CD8-positive, alpha-beta memory T cell (primary cell): ENCODE measurements at places on chromosomes 2 and 18.

GRCh38 chr2:134717286-134718022 lies 1.3 kb downstream of the TMEM163 start:
- no peak for DNase-seq

DNA sequence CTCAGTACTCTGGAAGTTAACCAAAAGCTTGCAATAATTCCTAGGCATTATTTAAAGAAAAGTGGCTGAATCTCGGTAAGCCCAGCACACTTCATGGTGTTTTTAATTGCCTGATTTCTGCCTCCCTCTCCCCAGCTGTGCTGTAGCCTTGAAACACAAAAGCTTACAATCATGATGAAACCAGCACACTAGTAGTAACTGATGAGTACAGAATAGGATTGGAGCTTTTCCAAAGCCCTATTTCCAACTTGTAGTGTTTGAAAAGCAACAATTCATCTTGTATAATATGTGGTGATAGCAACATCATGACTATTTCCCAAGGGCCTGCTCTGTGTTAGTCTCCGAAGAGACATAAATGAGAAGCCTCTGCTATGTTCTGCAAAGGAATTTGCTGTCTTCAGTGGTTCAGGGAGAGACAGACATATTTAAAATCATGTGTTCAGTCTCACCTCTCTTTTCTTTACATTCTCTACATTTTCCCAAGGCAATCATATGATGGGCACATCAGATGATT lies 1015.0 kb downstream of the BCL11A start:
- no peak for DNase-seq

GRCh38 chr2:215843579-215843978 lies 169.8 kb downstream of the MREG start:
- DNase-seq = no peak

GRCh38 chr2:37671816-37672103 lies 318 bp upstream of the CDC42EP3 start:
- no peak for DNase-seq

DNA sequence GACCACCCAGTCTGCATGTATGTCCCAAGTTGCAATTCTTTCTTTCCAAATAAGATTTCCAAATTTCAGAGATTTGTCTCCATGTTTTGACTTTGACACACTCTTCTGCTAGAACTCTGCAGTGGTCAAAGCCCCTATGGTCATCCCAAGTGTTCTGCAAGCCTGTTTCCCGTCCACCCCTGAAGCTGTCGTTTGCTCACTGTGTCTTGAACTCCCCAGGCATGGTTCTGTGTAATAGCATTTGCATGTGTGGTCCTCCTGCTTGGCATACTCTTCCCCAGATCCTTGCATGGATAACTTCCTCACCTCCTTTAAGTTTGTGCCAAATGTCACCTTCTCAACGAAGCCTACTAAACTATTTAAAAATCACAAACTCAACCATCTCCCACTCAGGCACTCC lies 3.9 kb upstream of the MTLN start:
- DNase-seq = no peak

GRCh38 chr2:127733113-127733815 lies 32.0 kb downstream of the SFT2D3 start:
- no peak for DNase-seq

DNA sequence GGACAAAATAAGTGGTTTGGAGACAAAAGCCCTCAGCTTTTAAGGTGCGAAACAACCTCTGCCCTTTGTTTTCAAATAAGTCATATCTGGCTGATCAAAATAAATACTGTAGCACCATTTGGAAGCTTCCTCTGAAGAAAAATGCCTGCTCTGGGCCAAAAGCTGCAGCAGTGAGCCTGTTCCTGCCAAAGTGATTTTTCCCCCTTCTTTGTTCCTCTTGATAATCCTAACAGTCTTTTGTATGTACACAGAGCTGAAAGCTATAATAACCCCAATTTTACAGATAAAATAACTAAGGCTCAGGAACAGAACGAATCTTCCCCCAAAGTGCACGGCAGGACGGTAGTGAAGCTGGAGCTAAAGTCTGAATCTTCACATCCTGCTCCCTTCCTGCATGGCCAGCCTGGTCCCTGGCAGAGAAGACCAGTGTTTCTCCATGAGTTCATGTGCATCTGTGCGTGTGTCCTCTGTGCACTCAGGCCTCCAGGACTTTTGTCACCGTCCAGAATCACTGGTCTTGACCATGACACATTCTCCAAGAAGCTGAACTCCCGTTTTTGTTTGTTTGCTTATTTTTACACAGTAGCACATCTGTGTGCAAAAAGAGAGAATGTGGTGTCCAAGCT lies 2114.1 kb upstream of the PIK3C3 start:
- DNase-seq = no peak

GRCh38 chr2:230778350-230779063 lies 65.9 kb downstream of the CAB39 start:
- no peak for DNase-seq

- peak; percentile 95 for DNase-seq
These were observed at the start of gene GMPPA for GRCh38 chr2:219498280-219499057. TSS of gene GMPPA (plus strand) at chr2:219498891. CDS start at chr2:219499976, 1,085 bp downstream.

DNA sequence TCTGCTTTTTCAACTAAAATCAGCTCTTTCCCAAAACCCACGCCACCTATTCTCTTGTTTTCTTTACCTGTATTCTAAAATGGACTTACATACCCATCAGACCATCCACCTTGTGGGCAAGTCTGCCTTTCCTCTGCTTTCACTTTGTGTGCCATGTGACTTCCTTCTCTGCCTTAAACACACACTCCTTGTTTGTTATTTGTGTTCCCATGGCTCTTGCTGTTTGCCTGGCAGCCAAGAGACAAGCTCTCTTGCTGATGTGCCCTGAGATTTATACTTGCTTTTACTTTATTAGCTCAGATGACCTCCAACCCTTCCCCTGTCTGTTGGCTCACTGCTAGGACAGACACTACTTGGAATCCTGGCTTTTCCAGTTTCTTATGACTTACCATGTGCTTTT lies 309.7 kb upstream of the LRRTM4 start:
- DNase-seq = no peak

DNA sequence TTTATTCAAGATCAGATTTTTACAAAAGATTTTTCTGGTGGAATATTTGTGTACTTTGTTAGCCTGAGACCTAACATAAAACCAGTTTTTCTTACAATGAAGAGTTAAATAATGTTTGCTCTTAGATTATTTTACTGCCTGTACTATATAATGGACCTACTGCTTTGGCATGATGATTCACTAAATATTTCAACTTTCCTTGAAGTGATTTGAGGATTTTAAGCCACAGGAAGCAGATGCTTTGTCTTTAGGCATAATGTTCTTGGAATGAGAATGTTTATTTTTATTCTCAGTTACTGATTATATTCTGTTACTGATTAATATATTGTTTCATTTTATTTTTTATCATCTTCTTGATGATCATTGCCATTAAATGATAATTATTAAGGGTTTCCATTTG lies 175.3 kb upstream of the LRP1B start:
- DNase-seq = no peak

GRCh38 chr2:202030691-202031090 lies 3.0 kb upstream of the FZD7 start:
- no peak for DNase-seq

DNA sequence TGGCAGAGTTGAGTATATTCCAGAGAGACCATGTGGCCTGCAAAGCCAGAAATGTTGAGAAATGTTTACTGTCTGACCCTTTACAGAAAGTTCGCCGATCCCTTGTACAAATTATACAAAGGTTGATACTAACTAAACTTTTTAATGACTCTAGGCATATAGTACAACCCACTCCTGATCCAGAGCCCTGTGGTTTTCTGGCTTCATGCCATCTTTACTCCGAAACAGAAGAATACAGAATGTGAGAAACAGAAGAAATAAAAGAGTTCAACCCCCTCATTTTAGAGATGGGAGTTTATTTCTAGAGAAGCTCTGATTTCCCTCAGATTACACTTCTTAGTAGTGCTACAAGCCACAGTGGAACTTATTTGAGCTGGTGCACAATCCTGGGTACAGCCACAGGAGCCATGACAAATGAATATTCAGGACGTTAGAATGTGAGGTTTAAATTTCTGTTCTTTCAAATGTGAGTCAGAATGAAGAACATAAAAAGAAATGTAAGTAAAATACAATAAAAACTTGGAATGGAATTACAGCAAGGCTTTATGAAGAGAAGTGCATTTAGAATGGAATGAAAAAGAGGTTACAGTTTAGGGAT lies 38.0 kb upstream of the SMCHD1 start:
- no peak for DNase-seq

GRCh38 chr18:34493099-34493544 lies 217.0 kb upstream of the DTNA start:
- no peak for DNase-seq

GRCh38 chr2:138713504-138713903 lies 66.7 kb downstream of the NXPH2 start:
- no peak for DNase-seq

DNA sequence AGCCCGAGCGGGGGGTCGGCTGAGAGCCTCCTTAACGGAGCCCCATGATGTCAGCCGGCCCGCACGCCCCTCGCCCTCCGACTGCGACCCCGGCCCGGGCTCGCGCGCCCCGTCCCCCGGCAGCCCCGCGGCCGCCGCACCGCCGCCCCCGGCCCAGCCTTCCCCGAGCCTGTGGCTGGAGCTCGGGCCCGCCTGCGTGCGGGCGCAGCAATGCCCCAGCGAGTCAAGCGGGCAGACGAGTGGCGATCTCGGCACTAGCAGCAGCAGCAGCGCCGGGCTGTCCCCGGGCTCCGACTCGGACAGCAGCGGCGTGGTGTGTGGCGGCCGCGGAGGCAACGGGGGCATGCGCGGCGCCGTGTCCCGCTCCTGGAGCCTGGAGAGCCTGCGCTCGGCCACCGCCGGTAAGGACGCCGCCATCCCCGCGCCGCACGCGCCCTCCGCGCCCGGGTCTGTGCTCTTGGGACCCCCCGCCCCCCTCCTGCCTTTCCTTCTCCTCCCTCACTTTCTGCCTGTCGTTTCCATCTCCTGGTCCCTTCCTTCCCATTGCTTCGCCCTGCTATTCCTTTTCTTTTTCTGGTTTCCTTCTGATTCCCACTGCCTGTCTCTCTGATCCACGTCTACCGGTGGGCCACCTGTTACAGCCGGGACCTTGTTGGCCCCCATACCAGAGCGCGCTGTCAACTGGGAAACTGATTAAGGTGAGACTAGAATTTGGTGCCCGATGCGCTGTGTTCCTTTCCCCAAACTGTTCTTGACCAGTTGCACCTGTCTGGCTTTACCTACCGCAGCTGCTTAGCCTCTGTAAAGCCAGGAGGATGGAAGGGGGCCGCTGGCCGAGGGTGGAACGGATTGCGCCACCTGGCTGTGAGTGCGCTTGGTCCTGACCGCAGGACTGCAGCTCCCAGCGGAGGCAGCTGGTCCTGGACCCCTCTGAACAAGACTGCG lies 127.4 kb downstream of the ARHGEF4 start:
- no peak for DNase-seq

DNA sequence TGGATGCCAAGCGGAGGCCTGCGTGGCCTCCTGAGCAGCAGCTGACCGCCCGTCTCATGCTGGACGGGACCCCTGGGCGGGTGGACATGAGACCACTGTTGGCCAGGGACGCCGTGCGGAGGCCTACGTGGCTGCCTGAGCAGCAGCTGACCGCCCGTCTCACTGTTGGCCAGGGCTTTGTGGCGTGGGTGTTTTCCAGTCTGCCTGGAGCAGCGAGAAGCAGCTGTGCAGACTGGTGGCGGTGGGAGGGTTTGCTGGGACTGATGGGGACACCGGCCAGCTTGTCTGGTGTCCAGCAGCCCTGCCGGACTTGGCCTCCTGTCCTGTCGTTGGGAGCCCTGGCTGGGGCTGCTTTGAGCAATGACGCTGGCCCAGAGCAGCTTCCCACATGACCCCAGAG lies 5.8 kb upstream of the D2HGDH start:
- no peak for DNase-seq

DNA sequence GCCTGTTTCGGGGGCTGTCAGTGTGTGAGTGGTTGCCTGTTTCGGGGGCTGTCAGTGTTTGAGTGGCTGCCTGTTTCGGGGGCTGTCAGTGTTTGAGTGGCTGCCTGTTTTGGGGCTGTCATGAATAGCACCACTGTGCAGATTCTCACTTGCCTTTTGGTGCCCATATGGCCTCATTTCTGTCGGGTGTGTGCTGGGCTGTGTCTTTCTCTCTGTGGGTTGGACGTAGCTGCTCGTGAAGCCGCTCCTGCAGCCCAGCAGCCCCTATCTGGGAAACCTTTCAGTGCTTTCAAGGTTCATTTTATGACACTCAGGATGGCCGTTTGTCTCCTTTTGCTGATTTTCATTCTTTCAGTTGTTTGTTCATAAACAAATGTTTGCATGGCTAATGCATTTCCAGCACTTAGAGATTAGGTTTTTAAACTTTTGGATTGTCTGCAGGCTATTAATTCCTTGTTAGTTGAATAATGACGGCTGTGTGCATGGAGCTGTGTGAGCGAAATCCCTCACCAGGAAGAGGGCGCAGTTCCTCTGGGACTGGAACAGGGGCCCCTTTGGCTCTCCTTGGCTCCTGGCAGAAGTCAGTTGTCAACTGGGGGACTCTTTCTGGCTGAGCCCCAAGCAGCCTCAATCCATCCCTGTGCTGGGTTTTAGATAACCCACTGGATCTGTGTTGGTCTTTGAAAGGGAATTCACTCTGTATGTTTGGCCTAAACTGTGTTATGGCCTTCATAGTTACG lies 10.8 kb downstream of the AGAP1 start:
- no peak for DNase-seq

- no peak for DNase-seq
These were observed 7.7 kb downstream of the COQ10B start for GRCh38 chr2:197461057-197461456.

DNA sequence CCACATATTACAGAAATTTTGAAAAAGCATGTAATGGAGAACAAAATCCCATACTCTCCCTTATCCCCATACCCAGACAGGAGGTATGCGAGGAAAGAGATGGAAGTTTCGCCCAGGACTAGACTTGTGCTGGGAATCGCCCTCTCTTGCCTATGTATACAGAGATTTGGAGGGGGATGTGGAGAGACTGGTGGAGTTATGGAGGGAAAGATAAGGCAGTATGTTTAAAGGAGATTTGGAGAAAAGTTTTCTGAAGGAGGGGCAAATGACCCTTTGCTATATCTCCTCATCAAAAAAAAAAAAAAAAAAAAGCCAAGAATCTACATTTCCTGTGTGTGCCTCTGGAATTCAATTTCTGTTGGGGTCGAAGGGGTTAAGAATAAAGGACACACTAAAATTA lies 75.3 kb downstream of the MERTK start:
- no peak for DNase-seq

DNA sequence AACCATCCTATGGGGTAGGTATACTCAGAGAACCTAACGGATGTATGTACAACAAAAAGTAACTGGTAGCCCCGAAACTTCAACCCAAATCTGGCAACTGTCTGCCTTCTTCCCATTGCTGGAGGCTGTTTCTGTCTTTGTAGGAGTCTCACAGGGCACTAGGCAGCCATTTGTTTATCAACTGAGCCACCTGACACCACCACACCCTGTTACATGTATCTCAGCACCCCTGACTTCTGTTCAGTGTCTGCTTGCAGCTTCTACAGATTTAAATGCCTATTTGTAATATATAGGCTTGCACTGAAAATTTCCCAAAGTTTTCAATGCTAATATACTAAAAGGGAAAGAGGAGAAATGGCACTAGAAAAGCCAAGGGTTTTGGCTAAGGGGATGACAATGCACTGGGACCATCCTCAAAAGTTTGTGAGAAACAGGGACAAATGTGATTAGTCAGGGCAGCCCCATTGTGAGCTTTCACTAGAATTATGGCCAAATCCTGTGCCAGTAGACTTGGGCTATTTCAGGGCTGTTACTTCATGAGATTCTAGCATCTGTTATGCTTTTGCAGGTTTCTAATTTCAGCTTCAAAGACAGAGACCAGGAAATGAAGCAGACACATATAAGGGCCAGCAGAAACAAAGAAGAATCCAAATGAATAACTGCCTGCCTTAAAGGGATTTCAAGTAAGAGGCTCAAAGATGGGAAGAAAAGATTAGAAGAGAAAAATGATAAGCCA lies 103.3 kb downstream of the MYO5B start:
- DNase-seq = no peak

- DNase-seq = no peak
These were observed 49.7 kb downstream of the TANK start for GRCh38 chr2:161209902-161210301.
